ENCODE measurements at places on chromosomes 2 and 18.

- DNase-seq, result peak; percentile 87
These were observed 48.2 kb downstream of the HAUS1 start for GRCh38 chr18:46152436-46152807.

DNA sequence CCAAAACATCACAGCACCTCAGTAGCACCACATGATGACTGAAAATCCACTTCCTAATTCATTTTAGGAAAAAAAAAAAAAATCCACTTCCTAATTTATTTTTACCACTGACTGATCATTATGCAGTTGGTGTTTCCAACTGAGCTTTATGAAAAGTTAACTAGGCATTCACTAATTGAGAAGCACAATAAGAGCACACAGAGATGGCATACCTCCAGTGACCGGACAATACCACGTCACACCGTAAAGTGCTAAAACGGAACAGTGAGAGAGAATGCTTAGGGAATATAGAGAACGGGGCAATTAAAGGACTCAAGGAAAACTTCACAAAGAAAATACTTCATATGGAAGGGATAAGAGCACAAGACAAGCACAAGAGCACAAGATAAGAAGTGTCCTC, 212.5 kb downstream of the NBAS start:
- DNase-seq, result no peak

DNA sequence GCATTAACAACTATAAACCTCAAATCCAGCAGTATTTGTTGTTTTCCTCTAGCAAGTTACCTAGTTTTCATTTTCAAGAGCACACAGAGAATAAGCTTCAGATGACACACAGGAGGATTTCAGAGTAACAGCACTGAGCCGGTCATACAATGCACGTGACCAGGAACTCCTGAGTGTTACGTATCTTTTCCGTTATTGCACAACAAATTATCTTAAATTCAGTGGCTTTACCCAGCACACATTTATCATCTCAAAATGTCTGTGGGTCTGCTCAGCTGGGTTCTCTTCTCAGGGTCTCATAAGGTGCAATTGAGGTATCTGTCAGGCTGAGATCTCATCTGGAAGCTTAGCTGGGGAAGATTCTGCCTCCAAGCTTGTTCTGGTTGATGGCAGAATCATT, 379.5 kb upstream of the KLHL29 start:
- DNase-seq, result no peak

DNA sequence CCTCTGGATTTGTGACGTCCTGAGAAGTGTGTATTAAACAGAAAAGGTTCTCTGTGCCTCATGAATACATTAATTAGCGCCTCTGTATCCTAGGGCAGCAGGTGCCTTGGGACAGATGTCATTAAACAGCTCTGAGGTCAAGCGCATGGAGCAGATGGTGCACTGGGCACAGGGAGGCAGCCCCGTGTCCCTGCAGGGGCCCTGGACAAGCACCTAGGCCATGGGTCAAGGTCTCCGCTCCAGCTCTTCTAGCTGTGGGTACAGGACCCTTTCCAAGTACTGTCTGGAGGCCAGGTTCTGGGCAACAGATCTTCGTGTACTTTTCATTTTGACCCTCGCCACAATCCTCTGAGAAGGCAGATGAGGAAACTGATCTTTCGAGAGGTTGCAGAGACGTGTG, 126.4 kb downstream of the KCTD1 start:
- no peak for DNase-seq

DNA sequence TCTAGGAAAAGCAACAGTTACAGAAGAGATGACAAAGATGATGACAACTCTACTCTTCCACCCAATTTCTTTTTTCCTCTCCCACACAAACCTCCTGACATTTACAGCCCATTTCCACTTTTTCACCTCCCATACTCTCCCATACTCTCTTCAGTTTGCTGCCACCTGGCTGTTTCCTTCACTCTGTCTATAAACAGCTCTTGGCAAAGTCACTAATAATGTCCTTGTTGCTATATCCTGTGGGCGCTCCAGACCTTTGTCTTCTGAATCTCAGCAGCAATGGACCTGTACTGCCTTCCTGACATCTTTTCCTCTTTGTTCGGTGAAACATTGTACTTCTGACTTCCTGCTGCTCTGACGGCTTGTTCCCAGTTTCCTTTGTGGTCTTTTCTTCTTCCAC, 60.7 kb upstream of the CAVIN2 start:
- DNase-seq, result no peak

DNA sequence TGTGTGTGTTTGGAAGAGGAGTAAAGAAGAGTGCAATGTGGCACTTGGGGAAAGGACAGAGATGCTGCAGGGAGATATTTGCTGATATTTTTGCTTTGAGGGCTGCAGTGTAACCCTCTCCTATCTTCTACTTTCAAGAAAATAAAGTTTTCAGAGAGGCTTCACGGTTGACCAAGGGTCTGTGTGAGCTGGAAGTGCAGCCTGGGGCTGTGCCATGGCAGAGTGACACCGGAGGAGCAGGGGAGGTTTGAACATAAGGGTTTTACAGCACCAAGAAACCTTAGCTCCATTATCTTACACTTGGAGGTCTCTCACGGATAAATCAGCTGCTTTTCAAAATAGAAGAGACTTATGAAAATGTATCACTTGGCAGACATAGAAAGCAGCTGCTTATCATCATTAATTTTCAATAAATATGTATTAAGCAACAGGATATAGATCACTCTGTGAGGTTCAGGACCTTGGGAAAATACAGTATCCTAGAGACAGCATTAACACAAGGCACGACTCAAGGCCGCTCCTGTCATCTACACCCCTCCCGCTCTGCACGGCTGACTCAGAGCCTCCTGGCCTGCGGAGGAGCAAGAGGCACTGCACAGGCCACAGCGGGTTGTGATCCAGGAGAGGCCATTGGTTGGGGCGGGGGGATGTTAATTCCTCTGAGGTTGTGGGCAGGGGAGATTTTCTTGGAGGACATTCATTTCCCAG, 127.8 kb downstream of the COPS8 start:
- DNase-seq, result peak; percentile 97

DNA sequence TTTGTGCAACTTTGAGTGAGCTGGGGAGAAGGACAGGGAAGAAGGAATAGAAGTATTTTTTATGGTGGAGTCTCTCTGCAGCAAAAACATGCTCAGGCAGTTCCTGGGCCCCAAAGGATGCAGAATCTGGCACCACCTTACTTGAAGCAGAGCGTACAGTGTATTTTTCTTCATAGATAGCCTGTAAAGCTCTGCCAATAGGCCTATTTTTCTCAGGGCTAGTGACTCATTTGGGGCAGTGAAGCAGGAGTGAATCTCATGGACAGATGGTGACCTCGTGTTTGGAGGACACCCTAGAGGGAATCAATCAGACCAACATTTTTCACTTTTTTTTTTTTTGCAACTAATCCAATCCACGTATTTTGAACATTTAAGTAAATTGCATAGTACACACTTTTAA, 268.1 kb upstream of the CXCR4 start:
- peak; percentile 25 for DNase-seq
